ENCODE measurements at places on chromosomes 7 and 10.

DNA sequence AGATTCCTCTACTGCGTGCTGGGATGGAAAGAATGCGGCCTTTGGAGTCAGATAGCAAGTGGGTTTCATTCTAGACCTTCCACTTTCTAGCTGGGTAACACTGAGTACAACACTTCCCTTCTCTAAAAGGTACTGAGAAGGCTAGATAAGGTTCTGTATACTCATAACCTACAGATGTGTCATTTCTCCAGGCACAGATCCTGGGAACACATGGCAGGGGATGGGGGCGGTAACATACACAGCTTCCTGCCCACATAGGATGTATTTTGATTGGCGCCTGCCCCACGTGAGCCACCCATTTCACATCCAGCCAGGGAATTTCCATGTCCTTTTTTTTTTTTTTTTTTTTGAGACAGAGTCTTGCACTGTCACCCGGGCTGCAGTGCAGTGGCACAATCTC, 31.8 kb downstream of the KLRG2 start:
- DNase-seq, result no peak

DNA sequence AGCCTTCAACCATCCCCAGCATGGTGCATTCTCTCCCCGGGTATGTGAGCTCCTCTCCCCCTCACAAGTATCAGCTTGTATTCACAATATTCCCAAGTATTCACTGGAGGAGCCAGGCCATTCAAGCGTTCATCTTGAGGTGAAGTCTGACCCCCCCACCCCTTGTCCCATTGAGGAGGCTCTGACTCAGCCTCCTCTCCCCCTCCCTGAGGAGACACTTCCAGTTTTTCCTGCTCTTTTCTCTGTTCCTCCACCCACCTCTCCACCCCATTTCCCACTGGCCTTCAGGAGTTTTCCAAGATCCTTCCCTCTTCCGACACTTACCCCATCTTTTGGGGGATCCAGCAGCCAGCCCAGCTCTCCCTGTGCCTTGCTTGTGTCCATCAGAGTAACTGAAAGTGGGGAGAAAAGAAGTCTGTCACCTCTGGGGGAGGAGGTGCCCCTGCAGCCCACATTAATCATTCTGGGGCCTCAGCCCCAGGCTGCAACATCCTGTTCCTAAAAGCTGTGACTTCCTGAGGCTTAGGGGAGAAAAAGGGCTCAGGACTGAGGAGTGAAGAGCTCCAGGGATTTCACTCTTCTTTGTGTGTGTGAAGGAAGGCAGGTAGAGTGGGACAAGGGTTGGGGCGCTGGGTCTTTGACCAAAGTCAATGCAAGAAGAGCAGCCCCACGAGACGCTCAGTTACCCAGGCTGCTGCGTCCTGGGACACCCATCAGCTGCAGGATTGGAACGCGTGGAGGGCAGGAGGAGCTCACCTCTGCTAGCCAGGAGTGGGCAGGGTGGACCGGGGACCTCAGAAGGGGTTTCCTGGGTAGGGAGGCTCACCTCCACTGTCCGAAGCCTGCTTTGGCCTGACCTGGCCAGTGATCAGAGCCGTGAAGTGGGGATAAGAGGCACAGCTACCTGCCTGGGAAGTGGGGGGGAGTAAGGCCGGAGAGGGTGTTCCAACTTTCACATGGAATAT, 1.1 kb downstream of the EPHA1 start:
- DNase-seq, result no peak

GRCh38 chr7:47786557-47787248, 161.6 kb downstream of the PKD1L1 start:
- no peak for DNase-seq

GRCh38 chr7:116521046-116521664, 3.7 kb upstream of the CAV1 start:
- no peak for DNase-seq

DNA sequence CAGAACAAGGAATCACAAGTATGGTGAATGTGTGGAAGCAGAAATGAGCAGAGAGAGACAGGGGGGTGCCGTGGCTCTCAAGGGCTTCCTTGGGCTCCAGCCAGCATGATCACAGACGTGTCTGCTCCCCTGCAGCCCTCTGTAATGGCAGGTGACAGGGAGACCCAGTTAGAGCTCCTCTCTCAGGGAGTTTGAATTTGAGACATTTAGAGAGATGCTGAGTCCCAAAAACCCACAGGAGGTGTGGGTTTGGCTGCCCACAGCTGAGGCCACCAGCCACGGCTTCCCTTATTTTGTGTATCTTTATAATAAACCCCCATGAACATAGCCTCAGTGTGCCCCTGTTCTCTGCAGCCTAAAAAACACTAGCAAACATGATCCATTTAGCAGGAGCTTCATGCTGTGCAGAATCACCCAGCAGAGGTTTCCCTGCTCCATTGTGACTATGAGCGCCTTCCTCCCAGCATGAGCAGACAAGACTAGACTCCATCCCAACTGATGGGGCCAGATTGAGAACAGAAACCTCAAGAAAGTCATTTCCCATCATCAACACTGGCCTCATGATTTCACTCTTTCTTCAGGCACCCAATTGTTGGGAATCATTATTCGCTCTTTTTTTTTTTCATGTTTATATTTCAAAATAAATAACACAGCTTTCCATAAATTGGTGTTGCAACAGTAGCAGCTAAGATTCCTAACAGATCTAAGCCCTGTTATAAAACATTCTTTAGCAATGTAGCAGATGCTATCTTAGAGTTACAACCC, 13.4 kb downstream of the NOD1 start:
- no peak for DNase-seq

GRCh38 chr10:123011987-123012386, 3.2 kb downstream of the ACADSB start:
- DNase-seq, result no peak

DNA sequence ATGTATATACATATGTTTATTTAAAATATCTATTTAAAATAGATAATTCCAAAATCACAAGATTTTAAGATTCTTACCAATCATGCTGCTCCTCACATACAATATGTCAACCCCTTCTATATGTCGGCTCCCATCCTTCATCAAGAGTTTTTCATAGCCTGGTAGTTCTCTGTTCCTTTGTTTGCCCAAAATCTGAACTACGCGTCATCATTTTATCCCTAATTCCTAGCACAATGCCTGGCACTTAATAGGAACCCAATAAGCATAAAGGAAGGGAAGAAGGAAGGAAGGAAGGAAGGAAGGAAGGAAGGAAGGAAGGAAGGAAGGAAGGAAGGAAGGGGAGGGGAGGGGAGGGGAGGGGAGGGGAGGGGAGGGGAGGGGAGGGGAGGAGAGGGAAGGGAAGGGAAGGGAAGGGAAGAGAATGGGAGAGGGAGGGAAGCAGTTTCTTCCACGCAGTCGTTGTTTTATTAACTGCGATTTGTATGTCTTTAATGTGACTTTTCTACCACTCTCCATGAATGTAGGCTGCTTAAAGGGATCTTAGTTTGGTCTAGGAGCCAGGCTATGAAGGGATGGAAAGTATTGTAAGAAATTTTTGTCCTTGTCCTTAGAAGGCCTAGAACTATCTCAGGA, 83.3 kb upstream of the PCGF5 start:
- no peak for DNase-seq

DNA sequence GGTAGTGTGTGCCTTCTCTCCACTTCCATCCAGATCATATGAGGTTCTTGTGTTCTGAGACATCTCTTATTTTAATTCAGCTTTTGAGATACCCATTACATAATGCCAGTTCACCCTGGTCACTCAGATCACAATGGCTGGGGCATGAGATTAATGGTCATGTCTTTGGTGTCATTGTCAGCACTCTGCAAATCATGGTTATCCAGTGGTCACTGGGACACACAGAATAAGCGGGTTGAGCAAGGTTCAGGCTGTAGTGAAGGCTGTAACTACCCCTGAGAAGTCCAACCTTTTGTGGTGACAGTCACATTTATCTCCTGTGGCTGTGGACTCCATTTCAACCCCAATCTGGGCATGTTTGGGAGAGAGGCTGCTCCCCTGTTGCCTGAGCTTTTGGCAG, 35.8 kb downstream of the SORCS3 start:
- no peak for DNase-seq

- no peak for DNase-seq
Measured at GRCh38 chr7:89809291-89809690, 345.0 kb upstream of the STEAP1 start.

DNA sequence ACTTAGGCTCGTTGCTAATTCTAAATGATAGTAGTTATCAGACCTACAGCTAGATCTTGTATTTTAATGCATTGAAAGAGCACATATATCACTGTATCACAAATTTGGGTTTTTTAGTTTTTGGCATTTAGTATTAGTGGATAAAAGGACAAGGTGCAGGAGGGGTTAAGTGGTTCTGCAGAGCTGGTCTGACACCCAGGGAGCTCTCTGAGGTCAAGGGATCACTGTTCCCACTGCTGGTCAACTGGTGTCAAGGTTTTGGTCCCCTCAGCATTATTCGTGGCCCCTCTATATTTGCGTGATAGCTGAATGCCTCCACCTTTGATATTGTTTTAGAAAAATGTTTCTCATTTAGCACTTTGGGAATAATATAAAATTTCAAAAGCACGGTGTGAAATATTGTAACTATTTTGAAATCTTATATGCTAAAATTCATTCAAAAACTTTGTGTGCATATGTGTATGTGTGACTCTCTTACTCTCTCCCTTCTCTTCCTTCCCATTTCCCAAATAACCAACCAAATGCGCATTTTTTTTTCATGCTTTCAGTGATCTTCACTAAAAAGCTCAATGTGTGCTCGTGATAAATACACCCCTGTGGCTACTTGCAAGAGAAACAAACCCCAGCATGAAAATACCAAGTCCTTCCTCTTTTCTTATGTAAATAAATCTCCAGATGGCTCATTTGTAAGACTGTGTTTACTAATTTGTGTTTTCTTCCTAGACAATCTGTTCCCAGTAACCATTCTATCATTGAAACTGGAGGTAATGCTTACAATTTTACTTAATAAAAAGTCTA, 309.2 kb downstream of the FGFR2 start:
- DNase-seq, result no peak

DNA sequence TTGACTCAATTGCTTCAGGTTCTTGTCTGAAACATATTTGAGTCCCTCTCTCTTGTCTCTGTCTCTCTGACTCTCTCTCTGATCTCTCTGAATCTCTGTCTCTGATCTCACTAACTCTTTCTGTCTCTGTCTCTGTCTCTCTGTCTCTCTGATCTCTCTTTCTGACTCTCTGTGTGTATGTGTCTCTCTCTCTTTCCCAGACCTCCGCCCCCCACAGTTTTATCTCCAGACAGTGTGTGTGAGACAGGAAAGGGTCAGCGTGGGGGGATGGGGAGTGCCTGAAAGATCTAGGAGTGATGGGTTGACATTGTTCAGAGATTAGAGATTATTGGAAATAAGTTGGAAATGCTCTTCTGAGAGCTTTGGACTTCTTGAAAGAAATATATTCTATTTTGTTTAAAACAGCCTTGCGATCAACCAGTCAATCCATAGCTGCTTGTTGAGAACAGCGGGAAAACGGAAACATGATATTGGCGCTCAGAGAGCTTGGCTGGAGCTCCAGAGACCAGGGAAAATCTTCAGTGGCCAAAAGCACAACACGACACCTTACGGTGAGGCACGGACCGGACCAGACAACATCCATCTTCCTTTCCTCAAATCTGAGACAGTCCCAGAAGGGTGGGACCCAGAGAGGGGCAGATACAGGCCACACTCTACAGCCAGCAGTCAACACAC, 35.5 kb downstream of the CALML3 start:
- no peak for DNase-seq

DNA sequence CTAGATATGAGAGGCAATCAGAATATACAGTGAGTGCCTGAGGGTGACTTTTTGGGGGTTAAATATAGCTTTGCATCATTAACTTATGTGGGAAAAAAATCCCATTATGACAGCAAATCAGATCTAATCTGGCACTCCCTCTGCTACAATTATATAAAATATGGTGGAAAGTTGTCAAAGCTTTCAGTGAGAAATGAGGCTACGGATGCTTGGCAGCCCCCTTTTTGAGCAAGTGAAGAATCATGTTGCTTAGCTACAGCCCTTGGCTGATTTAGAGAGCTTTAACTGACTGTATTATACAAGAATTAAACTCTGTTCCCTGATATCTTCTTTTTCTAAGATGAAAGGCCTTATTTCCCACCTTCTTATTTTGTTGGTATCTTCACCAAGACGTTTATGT, 57.4 kb downstream of the GPR158 start:
- no peak for DNase-seq

DNA sequence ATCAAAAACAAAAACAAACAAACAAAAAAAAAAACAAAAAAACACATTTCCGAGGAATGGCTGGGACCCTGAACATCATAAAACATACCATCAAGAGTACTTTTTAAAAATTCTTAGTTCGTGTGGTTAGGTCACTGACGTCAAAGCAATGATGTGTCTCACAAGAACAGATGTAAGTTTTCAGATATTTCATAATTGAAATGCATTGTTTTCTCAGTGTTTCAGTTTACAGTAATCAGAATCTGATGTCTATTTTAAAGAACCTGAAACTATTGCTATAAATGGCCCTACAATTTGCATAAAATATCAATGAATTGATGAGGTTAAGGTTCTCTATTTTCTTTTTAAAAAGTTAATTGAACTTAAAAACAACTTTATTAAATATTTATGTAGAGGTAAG, 103.7 kb upstream of the HGF start:
- no peak for DNase-seq

DNA sequence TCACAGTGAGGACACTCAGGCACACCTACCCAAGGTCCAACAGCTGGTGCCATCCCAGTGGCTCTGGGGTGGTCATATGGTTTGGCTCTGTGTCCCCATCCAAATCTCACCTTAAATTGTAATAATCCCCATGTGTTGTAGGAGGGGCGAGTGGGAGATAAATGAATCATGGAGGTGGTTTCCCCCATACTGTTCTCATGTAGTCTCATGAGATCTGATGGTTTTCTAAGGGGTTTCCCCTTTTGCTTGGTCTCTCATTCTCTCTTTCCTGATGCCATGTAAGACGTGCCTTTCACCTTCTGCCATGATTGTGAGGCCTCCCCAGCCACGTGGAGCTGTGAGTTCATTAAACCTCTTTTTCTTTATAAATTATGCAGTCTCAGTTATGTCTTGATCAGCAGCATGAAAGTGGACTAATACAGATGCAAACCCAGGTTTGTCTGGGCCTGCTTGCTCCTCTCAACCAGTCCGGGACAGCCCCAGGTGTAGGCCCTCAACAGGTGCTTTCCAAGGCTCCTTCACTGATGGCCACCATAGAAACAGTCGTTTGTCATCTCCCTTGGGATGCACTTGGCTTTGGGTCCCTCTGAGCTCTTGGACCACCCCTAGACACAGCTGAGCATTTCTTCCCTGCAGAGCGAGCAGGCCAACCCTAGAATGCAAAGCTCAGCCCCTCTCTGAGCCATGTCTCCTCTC, 101.3 kb upstream of the CTBP2 start:
- no peak for DNase-seq
